ENCODE measurements at places on chromosomes 3 and 15.

- DNase-seq = no peak
These were observed 67.2 kb upstream of the TGFBR2 start for GRCh38 chr3:30539206-30539605.

GRCh38 chr15:58115692-58116091, 22.5 kb upstream of the AQP9 start:
- peak; percentile 4 for DNase-seq

DNA sequence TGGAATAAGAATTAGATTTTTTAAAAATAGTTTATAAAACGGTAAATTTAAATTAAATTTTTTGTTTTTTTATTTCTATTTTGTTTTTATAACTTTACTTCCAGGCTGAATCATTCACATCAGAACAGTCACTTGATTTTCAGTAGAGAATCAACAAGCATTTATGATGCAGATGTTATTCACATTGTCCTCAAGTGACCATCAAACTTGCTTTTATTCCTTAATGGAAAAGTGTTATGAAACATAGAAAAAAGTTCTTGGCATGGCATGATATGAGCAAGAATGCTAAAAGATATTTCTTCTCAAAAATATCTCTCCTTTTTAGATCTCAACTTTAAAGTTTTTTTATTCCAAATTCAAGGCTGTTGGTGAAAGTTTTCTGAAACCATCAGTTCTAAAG, 70.9 kb upstream of the TGFBR2 start:
- no peak for DNase-seq

GRCh38 chr3:143562789-143563188, 285.5 kb downstream of the SLC9A9 start:
- peak; percentile 16 for DNase-seq

DNA sequence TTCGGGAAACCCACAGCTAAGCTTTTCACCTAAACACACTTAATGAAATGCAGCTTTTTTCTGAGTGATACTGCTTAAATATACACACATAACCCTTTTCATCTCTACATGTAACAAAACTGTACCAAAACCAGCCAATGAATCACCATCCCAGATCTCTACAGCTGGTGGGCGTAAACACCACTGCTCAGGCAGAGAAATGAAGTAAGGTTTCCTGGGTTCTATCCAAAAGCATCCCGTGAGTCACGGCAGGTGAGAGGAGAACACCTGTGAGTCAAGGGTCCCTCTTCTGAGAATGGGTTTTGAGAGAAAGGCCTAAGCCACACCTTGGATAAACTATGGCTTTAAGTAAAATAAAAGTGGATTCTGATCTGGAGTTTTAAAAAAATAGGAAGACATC, 2.6 kb downstream of the CLDN1 start:
- no peak for DNase-seq

DNA sequence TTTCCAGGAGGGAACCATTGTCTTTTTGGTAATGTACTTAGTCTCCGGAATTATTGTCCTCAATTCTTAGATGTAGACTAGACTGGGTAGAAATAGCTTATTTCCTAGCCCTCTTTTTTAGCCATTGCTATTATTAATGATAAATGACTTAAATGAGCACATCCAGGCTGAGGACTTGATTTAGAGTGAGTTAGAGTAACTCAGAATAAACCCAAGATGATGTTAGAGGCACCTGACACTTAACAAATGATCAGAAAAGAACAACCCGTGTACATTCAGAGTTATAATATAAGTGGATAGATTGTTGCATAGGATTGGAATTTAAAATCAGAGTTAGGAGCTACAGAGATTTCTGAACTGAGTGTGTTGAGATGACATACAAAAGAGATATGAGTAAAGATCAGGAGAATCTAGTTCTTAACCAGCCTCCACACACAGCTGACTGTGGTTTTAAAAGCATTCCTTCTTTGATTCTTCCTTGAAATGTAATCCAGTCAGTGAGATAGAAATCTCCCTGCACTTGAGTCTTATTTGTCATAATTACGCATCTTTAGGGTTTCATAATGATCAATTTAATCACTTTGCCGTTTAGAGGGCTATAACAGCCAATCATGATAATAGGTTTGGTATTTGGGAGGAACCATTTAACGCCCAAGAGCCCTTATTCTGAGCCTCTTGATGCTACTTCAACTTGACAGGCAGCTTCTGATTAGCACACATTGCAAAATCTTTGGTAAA, 366.5 kb downstream of the GAP43 start:
- peak; percentile 75 for DNase-seq

DNA sequence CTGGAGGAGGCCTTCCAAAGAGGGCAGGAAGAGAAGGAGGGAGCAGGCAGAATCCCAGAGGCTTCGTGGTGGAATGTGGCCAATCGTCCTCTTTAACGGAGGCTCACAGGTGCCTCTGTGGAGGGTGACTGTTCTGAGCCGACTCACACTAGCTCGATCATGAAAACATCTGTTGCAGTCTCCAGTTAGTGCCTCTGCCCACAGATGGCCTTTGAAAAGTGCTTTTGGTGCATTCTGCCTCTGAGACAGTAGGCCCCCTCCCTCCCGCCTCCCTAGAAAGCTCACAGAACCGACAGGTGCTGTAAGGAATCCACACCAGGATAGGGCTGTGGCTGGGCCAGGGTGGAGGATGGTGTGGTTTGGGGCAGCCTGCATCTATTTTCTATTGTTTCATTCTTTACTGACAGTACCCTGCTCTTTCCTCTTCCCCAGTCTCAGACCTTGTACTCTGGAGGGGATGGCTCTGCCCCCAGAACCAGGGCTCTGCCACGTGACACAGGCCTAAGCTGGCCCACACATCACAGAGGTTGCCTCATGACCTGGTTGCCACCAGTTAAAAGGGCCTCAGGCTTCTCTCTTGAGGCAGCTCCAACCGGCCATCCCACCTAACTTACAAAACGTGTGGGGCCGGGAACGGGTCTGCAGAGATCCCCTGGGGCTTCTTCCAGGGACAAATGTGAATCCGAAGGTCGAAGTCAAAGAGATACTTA, 27.2 kb upstream of the PIGZ start:
- DNase-seq = no peak

DNA sequence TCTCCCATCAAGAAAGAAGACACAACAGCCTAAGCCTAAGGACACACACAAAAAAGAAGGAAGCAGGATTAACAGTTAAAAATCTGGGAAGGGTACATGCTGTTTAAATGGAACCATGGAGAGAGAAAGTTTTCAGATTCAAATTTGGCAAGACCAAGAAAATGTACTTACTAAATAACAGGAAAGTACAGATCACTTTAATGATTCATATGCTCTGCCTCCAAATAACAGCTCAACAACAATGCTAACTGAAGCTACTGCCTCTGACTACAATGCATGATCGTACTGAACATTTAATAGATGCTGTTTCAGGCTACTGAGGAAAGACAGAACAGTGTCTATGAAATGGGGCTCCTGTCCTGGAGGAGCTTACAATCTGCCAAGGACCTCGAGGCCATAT, 8.4 kb upstream of the NMB start:
- DNase-seq = no peak

GRCh38 chr15:74958320-74958907, 1.8 kb upstream of the RPP25 start:
- DNase-seq = no peak

GRCh38 chr3:81692766-81693165, 68.7 kb downstream of the GBE1 start:
- no peak for DNase-seq

DNA sequence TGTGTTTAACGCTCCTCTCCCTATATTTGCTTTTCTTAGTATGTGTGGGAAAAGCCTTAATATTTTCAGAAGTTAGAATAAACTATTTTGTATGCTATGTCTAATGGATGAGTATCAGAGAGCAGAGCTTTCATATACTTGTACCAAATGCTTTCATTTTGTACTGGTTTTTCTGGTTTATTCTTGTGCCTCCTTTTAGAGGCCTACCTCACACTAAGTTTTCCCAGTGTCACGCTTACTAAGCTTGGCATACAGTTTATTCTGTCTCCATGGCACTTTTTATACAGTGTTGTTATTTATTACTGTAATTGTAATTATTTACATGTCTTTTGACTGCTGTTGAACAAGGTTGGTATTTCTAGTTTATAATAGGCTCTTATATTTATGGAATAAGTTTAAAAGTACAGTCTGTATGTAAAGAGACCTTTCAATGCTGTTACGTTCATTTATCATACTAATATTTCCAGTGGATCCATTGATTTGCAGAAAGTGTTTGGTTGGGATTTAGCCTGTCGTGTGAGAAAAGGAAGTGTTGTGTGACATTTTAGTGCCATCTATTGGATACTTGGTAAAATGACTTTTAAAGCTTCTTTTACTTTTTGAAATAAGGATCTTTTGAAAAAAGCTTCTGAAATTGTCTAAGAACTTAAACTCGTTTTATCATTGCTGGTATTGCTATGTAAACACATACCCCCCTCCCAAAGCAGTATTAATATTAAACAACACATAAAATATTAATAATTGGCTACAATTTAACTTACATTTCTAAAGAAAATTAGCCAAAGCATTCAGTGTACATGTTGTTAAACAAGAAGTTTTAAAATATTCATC, 5.2 kb upstream of the EBLN2 start:
- peak; percentile 64 for DNase-seq

GRCh38 chr3:69491975-69492374, 106.1 kb upstream of the FRMD4B start:
- no peak for DNase-seq

Data from astrocyte of the spinal cord (primary cell).